ENCODE measurements at places on chromosomes 2 and 18.

DNA sequence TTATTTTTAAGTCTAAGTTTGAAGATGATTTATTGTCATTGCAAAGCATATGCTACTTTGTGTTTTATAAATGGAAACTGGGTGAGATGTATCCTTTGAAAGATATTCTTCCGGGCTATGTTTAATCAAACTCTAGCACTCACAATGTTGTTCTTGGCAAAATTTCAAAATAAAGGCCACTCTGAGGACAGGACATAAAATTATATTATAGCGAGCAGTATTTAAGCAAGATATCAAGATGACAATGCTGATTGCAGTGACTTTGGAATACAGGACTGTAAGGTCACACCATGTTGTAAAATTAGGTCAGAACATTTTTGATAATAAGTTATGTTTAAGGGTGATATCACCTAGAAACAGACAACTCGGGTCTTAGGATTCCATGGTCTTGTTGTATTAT lies 14.2 kb downstream of the RPRM start:
- DNase-seq: no peak

GRCh38 chr2:33047939-33048338 lies 101.2 kb downstream of the LTBP1 start:
- no peak for DNase-seq

DNA sequence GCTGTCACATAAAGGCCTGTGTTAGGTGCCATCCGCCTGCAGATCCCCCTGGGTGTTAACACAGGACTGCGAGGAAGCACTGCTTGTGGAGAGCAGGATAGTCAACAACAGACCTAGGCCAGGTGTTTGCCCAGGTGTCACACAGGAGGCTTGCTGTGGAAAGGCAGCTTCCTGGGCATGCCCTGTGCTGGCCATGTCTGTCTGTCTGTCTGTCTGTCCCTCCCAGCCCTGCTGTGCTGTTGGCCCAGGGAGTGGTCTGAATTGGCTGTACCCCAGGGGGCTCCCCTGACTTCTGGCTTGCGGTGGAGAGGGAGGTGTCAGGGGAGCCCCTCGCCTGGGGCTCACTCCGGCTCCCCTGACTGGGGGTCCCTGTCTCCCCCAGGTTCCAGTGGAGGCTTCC lies 53.2 kb downstream of the SH3BP4 start:
- no peak for DNase-seq

GRCh38 chr2:70685771-70686171 lies 82.2 kb downstream of the ADD2 start:
- no peak for DNase-seq

- no peak for DNase-seq
These were observed 49.0 kb upstream of the TWSG1 start for GRCh38 chr18:9285604-9286003.

GRCh38 chr2:65130664-65131175 lies 814 bp upstream of the RAB1A start:
- no peak for DNase-seq

DNA sequence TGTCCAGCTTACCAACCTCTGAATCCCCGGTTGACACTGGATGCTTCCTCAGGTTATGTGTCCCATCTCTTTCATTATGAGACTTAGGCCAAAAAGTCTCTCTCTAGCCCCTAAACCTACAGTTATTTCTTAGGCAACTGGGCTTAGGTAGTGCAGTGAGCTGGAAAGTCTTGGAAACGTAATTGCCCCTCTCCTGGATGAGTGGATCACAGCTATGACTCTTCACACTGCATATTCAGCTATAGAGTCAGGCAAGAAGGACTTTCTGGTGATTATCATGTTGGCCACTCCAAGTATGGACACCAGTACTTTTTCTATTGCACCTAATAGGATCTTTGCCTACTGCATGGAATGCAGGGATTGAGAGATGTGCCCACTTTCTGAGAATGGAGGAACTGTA lies 458.3 kb upstream of the CELF4 start:
- no peak for DNase-seq

DNA sequence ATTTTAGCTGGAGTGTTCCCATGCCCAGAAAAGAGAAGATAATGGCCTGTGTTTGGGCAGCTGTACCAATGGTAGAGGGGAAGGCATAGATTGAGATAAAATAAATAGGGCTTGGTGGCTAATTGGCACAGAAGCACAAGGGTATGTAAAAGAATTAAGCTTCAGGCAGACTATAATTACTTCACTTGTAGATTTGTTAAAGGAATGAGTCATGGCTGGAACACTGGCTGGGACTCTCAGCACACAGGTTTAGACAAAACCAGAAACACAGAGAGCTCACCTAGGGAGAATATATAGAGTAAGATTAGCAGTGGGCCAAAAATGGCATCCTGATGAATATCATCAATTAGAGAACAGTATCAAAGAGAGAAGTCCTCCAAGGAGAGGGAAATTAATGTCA lies 198.3 kb upstream of the FIGN start:
- no peak for DNase-seq

DNA sequence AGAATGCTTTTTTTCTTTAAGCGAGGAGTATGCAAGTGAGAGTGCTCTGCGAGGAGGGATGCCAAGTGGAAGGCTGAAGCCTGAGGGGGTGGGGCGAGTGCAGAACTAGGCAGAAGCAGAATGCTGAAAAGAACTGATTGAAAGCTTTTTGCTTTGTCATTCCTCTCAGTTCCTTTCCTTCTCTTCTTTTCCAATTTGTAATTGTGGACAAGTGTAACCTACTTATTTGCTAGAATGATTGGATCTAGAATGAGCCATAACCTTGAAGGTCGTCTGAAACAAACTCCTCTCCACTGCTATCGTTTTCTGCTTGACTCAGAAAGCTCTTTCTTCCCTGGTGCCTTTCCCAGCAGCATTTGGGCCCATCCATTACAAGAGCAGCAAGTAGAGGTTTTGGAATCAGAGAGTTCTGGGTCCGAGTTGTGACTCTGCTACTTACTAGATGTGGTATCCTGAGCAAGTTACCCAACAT lies 115.3 kb downstream of the METTL8 start:
- DNase-seq: no peak

Measured in CD4-positive, alpha-beta T cell treated with Interleukin-4 for 1 hour (primary cell).